Dermis blood vessel endothelial cell (primary cell): ENCODE measurements at places on chromosomes 1 and 21. TPM values are rescaled to one million over a fixed set of nuclear protein-coding genes. Genes with fewer than 3 reads are reported as not detected.

The S100A12 gene
- total RNA-seq, result not detected in 2 replicates

The FCN3 gene
- total RNA-seq, result 0.09 TPM in 1 of 2 replicates, not detected in the other

The NDUFS5 gene
- total RNA-seq, result 530 and 620 TPM in 2 replicates

The OR6K2 gene
- total RNA-seq, result not detected in 2 replicates

The KRTAP15-1 gene
- not detected in 2 replicates for total RNA-seq

The PITHD1 gene
- total RNA-seq, result 41.2 and 43.8 TPM in 2 replicates

The CD34 gene
- total RNA-seq, result 62.4 and 126 TPM in 2 replicates

The PRAMEF1 gene
- not detected in 2 replicates for total RNA-seq

The SMIM1 gene
- 0.56 and 1.5 TPM in 2 replicates for total RNA-seq

The GJA5 gene
- total RNA-seq, result under 0.01 and 0.33 TPM in 2 replicates

The WNT2B gene
- 1.3 and 2.0 TPM in 2 replicates for total RNA-seq

The PPFIA4 gene
- total RNA-seq, result 0.14 and 0.17 TPM in 2 replicates

The MYOCOS gene
- total RNA-seq, result not detected in 2 replicates

The BRDT gene
- not detected in 2 replicates for total RNA-seq

The CFHR4 gene
- total RNA-seq, result not detected in 2 replicates

The FMO2 gene
- total RNA-seq, result 0.05 TPM in 1 of 2 replicates, not detected in the other

The ANP32E gene
- 18.2 and 35.8 TPM in 2 replicates for total RNA-seq

The LCE1E gene
- total RNA-seq, result not detected in 2 replicates

The FCMR gene
- total RNA-seq, result 0.17 TPM in 1 of 2 replicates, not detected in the other

The SAMSN1 gene
- total RNA-seq, result 0.05 TPM in 1 of 2 replicates, not detected in the other

The RCSD1 gene
- 49.2 and 55.7 TPM in 2 replicates for total RNA-seq

The LCE3E gene
- not detected in 2 replicates for total RNA-seq

The IFFO2 gene
- 10.1 and 12.6 TPM in 2 replicates for total RNA-seq

The EPHA8 gene
- not detected in 2 replicates for total RNA-seq

The SPATA1 gene
- 0.65 and 2.0 TPM in 2 replicates for total RNA-seq

The NEGR1 gene
- total RNA-seq, result under 0.01 and 1.3 TPM in 2 replicates

The TRAF3IP3 gene
- not detected in 2 replicates for total RNA-seq

The CFHR1 gene
- total RNA-seq, result not detected in 2 replicates

The TNFAIP8L2 gene
- total RNA-seq, result 0.14 TPM in 1 of 2 replicates, not detected in the other

The OR2L13 gene
- not detected in 2 replicates for total RNA-seq

The ADCY10 gene
- under 0.01 TPM in 1 of 2 replicates, not detected in the other for total RNA-seq

The ATP5PF gene
- total RNA-seq, result 48.2 and 64.2 TPM in 2 replicates

The OR2T29 gene
- not detected in 2 replicates for total RNA-seq

The GJA8 gene
- not detected in 2 replicates for total RNA-seq

The CCDC27 gene
- total RNA-seq, result not detected in 2 replicates

The TBX19 gene
- 0.47 and 0.51 TPM in 2 replicates for total RNA-seq

The TSPAN1 gene
- total RNA-seq, result 0.28 and 0.68 TPM in 2 replicates

The CELA3B gene
- total RNA-seq, result not detected in 2 replicates

The SPRR2F gene
- total RNA-seq, result not detected in 2 replicates

The NR1I3 gene
- total RNA-seq, result not detected in 2 replicates

The AMY1B gene
- not detected in 2 replicates for total RNA-seq
